ENCODE measurements at places on chromosomes 5 and 9. TPM values are rescaled to one million over a fixed set of nuclear protein-coding genes. Genes with fewer than 3 reads are reported as not detected.

GRCh38 chr5:95731571-95732554, 727 bp downstream of the RHOBTB3 start:
- DNase-seq, result no peak

- no peak for DNase-seq
Measured at GRCh38 chr5:42591015-42591414, 165.6 kb upstream of the CCDC152 start.

DNA sequence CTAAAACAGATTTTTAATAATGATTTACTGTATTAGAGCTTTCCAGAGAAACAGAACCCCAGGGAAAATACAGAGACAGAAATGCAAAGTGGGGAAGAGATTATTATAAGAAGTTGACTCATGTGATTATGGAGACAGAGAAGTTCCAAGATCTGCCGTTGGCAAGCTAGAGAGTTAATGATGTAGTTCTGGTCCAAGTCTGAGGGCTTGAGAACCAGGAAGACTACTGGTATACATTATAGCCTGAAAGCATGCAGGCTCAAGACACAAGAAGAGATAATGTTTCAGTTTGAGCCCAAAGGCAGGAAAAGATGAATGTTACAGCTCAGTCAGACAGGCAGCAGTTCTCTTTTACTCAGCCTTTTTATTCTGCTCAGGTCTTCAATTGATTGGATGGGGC, 98.8 kb upstream of the NFIL3 start:
- no peak for DNase-seq

GRCh38 chr5:171659896-171660295, 125.7 kb upstream of the SMIM23 start:
- no peak for DNase-seq

- no peak for DNase-seq
Measured at GRCh38 chr9:82353631-82354278, 365.2 kb downstream of the SPATA31D1 start.

- DNase-seq, result no peak
Measured at GRCh38 chr5:154373729-154374179, 72.0 kb upstream of the SAP30L start.

- DNase-seq, result no peak
Measured at GRCh38 chr5:112124788-112125187, 294.3 kb downstream of the EPB41L4A start.

GRCh38 chr9:108057421-108058134, 568.0 kb upstream of the KLF4 start:
- no peak for DNase-seq

DNA sequence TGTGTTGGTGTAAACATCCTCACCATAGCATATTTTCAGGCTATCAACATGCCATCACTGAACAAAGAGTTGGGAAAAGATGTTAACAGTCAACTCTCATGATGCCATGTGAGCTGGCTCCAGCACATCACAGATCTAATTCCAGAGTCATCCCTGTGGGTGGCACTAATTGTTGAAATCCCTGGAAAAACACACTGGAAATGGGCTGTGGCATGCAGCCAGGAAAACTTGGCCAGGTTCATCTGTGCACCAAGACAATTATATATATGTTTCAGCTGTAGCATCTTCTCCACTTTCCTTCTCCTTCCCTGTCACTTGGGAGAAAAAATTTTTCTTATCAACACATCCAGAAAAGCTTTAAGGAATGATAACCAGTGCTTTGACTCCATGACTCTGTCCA, 313.7 kb downstream of the TRIM32 start:
- peak; percentile 10 for DNase-seq

GRCh38 chr5:132219289-132219970, 8.2 kb downstream of the P4HA2 start:
- DNase-seq, result no peak

- no peak for DNase-seq
Measured at GRCh38 chr9:95715868-95716435, 159.5 kb upstream of the ERCC6L2 start.

- DNase-seq, result no peak
Measured at GRCh38 chr9:84024041-84024575, 43.5 kb downstream of the RMI1 start.

DNA sequence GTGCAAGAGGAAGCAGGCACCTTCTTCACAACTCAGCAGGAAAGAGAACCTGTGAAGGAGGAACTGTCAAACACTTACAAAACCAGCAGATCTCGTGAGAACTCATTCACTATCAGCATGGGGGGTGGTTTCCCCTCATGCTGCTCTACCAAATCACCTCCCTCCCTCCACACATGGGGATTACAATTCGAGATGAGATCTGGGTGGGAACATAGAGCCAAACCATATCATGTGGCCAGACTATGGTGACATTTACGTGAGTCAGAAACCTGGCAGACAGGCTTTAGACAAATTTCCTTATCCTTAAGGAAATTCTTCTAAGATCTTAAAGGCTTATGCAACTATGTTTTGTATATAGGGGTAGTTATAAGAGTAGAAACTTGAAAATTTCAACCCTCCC, 8.7 kb upstream of the AOPEP start:
- no peak for DNase-seq

- no peak for DNase-seq
Measured at GRCh38 chr5:153617190-153617589, 126.7 kb downstream of the GRIA1 start.

DNA sequence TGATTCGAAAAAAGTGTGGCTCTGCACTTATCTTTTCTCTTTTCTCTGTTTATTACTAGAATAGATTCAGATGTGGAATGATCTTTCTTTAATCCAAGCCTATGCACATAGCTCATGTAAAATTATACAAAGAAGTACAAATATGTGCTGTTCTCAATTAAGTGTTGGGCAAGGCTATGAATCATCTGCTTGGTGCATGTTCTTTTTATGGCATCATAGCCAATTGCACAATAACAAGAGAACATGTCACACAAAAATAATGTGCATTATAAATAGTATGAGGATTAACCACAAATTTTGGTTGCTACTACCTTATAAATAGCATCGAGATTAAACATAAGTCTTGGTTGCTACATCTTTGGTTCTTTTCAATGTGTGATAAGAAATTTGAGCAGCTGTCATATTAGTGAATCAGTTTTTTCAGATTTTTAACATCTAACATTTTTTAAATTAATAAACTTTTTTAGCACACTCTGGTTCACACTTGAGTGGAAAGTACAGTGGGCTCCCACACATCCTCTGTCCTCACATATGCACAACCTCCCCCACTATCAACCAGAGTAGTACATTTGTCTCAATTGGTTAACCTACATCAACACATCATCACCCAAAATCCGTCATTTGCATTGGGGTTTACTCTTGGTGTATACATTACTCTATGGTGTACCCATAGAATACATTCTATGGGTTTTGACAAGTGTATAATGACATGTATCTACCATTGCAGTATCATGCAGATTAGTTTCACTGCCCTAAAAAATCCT, 6.8 kb upstream of the RECK start:
- no peak for DNase-seq

- DNase-seq, result no peak
Measured at GRCh38 chr9:136544964-136545691, 720 bp downstream of the NOTCH1 start.

- no peak for DNase-seq
Measured at GRCh38 chr9:126412905-126413304, 86.3 kb downstream of the MVB12B start.

DNA sequence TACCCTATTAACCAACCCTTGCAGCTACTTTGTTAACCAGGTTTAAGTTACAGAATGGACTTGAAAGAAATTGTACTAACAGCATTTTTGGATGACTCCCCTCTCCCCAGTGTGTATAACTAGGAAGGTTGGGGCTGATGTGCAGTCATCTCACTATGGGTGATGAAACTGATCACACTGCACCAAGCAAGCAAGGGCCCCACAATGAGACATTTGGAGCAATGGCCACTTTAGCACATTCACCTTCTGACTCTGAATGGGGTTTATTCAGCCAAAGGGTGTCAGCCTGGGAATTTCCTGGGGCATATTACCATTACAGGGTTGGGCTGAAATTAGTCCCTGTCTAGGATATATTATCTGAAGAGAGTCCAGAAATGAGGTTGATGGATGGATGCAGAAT, 18.7 kb upstream of the CYFIP2 start:
- DNase-seq, result no peak

DNA sequence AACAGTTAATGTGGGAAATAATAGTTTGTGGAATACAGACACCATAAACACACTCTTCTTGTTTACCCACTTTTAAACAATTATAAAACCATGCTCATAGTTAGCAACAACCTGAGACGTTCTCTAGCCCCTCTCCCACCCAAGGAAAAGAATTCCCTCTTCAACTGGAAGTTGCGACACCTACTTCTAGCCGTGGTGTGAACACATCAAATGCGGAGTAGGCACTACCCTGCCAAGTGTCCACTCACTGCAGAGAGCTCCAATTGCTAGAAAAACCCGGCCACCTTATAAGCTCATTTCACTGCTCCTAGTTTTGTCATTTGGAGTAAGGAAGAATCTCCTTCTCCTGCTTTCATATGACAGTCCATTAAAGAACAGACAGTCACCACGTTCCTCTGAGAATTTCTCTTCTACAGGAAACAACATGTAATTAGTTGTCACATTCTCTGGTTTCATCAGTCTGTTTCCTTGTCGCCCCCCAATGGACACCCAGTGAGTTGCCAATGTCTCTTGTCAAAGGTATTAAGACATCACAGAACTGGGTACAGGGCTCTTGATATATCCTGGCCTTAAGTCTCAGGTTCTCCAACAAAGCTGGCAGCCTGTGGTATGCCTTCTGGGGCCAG, 47.3 kb downstream of the PRLR start:
- DNase-seq, result no peak

The MEIKIN gene
- total RNA-seq, result not detected

The GPR151 gene
- total RNA-seq, result 0.41 TPM

The LHX2 gene
- 73.0 TPM for total RNA-seq
